ENCODE measurements at places on chromosomes 6 and 20.

- no peak for DNase-seq
These were observed 86.6 kb downstream of the CD40 start for GRCh38 chr20:46204594-46205186.

- no peak for DNase-seq
These were observed 25.9 kb upstream of the TULP4 start for GRCh38 chr6:158286413-158286812.

- DNase-seq, result no peak
These were observed 29.3 kb upstream of the KIF13A start for GRCh38 chr6:18016698-18017097.

DNA sequence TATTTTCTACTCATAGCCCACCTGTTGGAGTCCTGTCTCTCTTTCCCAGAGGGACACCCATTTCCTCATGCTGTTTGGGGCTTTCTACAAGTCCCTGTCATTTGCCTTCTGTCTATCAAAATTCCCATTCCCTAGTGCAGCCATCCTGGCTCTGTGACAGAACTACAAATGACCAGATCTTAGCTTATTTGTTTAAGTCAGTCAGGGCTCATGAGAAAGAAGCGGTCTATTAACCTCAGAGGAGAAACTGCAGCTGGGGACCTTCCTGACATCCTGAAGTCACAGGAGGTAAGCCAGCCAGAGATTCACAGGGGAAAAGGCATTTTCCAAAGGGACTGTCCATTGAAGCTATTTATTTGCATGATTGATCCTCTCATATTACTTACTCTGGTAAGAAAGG is 1.7 kb upstream of the COL9A1 start:
- DNase-seq, result no peak

DNA sequence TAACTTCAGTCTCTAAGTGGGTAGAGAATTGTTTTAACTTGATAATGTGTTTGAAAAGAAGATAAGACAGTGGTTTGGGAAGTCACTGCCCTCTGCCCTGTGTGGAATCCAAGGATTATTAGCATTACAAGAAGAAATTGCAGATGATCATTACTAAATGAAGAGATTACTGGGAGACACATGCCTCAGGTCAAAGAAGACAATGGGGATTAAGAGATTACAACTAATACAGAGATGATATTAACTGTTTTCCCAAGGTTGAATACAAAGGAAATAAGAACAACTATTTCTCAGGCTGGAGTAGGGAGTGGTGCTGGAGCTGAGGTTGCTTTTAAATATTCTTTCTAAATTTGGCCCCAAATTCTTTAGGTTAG is 166.0 kb downstream of the TRMT11 start:
- DNase-seq, result no peak

- no peak for DNase-seq
These were observed 179.5 kb upstream of the LAMP5 start for GRCh38 chr20:9334866-9335265.

GRCh38 chr6:130132286-130132701 is 90.5 kb downstream of the SAMD3 start:
- no peak for DNase-seq
